T-cell (primary cell): ENCODE measurements at places on chromosomes 1 and 21. TPM values are rescaled to one million over a fixed set of nuclear protein-coding genes. Genes with fewer than 3 reads are reported as not detected.

Gene CR1
- total RNA-seq = 8.8 TPM

GRCh38 chr1:237921306-237921705, 30.6 kb upstream of the ZP4 start:
- H3K27me3 ChIP-seq = no peaks in the 10 kb centered on the region
- no peak overlapping the region for H3K4me3 ChIP-seq
- H3K27ac ChIP-seq = no peak overlapping the region

Gene MYOC
- total RNA-seq = not detected

DNA sequence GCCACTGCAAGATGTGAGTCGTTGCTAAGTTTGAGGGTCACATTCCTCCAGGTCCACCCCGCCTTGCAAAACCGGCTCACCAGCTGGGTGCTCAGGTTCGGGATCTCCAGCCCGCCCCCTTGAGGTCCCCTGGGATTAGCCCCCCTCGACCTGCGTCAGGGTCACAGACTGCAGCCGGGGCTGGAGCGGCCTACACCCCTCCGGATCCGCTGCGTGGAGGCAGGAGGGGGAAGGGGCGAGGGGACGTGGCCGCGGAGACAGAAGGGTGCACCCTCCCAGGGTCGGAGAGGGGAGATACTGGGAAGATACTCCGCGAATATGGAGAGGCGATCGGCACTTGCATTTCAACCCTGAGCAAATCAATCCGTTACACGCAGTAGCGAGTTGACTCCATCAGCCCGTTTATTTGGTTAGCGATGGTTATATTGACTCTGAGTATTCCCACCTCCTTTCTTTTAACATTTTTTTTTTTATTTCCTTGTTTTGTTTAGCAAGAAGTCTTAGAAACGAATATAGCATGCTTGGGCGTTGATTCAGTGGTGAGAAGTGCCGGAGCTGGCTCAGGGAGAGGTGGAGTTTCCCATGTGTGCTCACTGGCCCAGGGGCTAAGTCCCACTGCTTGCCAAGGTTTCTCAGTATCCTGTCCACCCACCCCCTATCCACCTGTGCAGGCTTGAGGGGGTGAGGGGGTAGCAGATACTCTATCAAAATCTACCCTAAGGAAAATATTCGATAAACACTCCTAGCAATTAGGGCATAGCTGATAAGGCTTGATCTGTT, 997 bp downstream of the IFNAR2 start:
- no peaks in the 10 kb centered on the region for H3K27me3 ChIP-seq
- H3K4me3 ChIP-seq = peak overlapping the region; percentile 89
- H3K27ac ChIP-seq = peak overlapping the region; percentile 61
- H3K36me3 ChIP-seq = peaks cover 15% of the 10 kb centered on the region

DNA sequence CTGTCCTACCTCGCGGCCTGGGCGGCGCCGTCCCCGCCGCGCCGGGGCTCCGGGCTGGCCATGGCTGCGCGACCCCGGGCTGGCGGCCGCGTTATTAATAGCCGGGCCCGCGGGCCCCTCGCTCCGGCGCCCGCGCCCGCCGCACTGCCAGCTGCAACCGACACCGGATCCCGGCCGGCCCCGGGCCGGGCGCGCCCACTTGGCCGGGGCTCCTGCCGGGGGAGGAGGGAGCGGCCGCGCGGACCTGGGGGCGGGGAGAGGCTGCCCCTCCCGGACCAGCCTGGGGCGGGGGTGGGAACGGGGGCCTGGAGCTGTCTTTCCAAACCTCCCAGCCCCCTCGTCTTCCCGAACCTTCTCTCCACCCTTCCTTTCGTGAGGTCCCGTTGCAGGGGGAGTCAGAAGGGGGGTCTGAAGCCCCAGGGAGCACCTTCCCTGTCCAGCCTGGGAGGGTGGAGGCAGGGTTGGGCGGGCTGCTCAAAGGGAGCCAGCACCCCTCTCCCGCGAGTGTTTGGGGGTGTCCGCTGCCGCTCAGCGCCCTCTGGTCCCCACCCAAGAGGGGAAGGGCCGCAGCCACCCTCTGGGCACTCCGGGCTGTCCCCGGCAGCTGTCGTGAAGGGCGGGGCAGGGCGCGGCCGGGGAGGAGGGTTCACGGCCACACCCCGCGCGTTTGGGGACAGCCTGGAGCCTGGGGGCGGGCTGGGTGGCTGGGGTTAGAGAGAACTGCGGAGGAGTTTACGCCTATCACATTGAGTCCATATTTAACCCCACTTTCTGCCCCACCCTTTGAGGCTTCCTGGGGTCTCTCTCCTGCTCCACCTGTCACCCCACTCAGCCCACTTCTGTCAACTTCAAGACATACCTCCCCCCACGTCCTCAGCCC, at the start of gene SYNC:
Gene SYNC (minus strand): TSS at position 172 of the 880 bp plus-strand sequence. CDS start 110 bp downstream, at position 62.
- no peaks in the 10 kb centered on the region for H3K4me1 ChIP-seq
- H3K4me3 ChIP-seq = peak within 1 kb of the TSS; percentile 53
- H3K27me3 ChIP-seq = peaks cover 57% of the 10 kb centered on the region
- no peaks in the 10 kb centered on the region for H3K36me3 ChIP-seq
- no peak within 1 kb of the TSS for H3K27ac ChIP-seq
- DNase-seq = no peak

DNA sequence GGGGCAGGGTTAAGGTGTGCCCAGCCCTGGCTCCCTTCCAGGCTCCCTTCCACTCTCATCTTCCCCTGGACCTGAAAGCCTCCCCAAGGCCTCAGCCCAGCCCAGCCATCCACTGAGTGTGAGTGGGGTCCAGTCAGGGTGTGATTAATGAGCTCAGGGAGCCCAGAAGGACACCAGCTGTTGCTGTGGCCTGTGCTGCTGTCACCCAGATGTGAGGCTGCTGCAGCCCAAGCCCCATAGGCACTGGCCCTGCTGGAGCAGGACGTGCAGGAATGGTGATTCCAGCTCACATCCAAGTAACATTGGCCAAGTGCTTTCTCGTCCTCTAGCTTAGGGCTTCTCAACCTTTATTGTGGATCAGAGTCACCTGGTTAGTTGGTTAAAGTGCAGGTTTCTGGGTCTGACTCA, 77.6 kb downstream of the EPHB2 start:
- H3K36me3 ChIP-seq = no peaks in the 10 kb centered on the region
- DNase-seq = no peak
- H3K27ac ChIP-seq = no peak overlapping the region
- H3K4me3 ChIP-seq = no peak overlapping the region
- no peaks in the 10 kb centered on the region for H3K4me1 ChIP-seq

DNA sequence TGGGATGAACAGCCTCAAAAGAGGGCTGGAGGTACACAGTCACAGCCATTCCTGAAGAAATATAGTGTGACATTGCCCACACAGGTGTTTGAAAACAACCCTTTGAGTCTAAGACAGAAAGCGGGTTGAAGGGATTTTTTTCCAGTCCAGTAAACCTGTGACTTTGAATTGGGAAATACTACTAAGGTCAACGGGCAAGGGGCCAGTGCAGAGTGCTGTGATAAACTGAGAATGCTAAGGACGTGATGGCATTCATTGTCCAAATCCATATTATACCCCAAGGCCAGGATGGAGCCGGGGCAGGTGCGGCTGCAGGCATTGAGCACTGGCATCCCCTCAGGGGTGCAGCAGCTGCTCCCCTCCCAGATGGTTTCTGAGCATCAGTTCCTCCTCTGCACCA, 36.6 kb downstream of the KIAA0040 start:
- no peak overlapping the region for H3K27ac ChIP-seq
- H3K4me1 ChIP-seq = peaks cover 8% of the 10 kb centered on the region
- H3K4me3 ChIP-seq = no peak overlapping the region
- peaks cover 2% of the 10 kb centered on the region for H3K27me3 ChIP-seq
- no peak for DNase-seq
- H3K36me3 ChIP-seq = no peaks in the 10 kb centered on the region

DNA sequence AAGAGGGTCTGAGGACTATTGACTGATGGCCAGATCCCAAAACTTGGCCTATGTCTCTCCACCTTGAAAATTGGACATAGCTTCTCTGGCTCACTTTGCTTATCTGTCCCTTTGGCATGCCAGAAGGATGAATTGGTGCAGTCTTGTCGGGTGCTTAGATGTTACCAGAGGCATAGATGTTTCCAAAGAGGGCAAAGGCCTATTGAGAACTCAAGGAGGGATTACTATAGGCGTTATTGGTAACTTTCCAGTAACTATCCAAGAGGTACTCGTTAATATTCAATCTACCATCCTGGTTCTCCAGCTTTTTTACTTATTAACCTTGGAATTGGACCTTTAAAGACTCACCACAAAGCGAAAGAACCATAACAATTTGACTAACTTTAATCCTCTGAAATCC, 368.3 kb upstream of the ESRRG start:
- H3K4me3 ChIP-seq = no peak overlapping the region
- no peak for DNase-seq
- no peaks in the 10 kb centered on the region for H3K4me1 ChIP-seq
- H3K27me3 ChIP-seq = no peaks in the 10 kb centered on the region
- H3K27ac ChIP-seq = no peak overlapping the region
- no peaks in the 10 kb centered on the region for H3K36me3 ChIP-seq

Gene KCNJ6
- total RNA-seq = not detected

DNA sequence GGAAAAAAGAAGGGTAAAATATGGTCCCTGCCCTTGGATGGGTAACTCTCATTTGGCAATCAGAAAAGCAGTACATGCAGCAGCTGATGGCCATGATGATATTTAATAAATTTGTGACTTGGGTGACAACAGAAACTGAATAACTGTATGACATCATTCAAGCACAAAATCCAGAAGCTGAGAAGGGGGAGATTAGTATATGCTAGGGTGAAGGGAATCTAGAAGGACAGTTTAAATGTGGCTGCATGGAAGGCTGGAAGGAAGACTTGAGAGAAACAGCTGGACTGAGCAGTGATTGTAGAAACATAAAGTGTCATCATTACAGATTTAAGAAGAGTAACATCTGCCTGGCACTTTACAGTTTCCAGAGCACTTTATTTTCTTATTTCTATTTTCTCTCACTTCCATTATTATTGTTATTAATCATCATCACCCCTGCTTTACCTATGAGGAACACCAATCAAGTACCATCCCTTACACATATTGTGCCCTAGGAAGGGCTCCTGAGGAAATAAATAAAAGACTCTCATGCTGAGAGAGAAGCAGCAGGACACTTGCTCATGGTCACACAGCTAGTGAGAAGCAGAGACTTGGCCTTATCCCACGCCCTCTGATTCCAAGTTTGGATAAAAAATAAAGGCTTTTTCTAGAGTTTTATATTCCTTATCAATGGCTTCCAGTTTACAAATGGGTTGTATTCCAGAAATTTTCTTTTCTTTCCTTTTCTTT, 207.2 kb downstream of the PBX1 start:
- no peak overlapping the region for H3K27ac ChIP-seq
- H3K4me3 ChIP-seq = no peak overlapping the region
- no peaks in the 10 kb centered on the region for H3K27me3 ChIP-seq
- H3K4me1 ChIP-seq = no peaks in the 10 kb centered on the region
- H3K36me3 ChIP-seq = no peaks in the 10 kb centered on the region
- no peak for DNase-seq

DNA sequence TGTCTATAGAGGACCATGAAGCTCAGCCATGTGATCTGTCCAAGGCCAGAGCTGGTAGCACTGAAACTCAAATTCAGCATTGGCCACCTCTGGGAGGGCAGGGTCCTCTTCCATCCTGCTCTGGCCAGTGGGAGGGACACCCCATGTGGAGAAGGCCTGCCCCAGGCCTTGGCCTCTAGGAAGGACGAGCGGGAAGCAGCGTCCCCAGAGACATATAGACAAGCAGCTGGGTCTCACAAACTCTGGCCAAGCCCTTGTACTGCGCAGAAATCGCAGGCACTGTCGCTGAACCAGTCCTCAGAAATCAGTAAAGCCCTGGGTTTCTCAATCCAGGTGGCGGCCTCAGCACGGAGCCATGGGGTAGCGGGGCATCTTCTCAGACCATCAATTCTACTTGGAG, 180.7 kb downstream of the HIVEP3 start:
- H3K36me3 ChIP-seq = no peaks in the 10 kb centered on the region
- no peak for DNase-seq
- H3K4me3 ChIP-seq = no peak overlapping the region

Gene RWDD3
- 22.5 TPM for total RNA-seq

DNA sequence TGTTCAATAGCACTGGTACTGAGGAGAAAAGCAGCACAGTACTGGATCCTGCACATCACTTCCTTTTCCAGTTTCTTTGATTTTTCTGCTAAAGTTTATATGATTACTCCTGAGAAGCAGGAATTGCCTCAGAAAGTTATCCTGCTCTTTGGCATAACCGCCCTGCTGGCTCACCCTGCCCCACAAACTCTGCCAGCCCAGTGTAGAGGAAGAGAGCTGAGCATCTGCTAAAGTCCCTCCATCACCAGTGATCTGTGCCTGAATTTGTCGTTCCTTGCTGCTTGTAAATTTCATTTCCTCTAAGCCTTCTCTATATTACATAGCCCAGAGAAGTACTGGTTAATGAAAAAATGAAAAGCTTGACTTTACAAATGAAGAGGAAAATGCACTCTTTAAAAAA, 87.0 kb upstream of the C1orf21 start:
- no peaks in the 10 kb centered on the region for H3K27me3 ChIP-seq
- no peaks in the 10 kb centered on the region for H3K4me1 ChIP-seq
- no peak overlapping the region for H3K27ac ChIP-seq
- no peak overlapping the region for H3K4me3 ChIP-seq

DNA sequence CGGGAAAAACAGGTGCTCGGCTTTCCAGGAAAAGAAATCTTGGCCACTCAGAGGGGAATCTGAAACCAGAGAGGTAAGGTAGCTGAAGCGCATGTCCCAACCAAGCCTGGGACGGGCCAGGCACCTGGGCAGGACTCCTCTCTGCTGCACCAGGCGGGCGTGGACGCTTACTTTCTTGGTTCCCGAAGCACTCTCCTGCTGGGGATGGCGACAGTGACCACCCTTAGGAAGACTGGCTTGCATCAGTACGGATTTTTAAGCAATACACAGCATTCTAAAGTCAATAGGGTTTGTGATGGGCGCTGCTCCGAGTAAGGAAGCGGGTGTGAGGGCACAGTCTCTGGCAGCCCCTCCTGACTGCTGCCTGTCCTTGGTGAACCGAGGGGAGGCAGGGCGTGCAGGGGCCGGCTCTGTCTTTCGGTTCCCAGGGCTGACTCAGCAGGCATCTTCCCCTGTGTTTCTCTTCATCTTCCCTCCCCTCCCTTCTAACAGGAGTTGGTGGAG, 74.9 kb upstream of the ANGPTL1 start:
- H3K36me3 ChIP-seq = no peaks in the 10 kb centered on the region
- no peak overlapping the region for H3K4me3 ChIP-seq
- DNase-seq = no peak
- H3K4me1 ChIP-seq = no peaks in the 10 kb centered on the region
- H3K27me3 ChIP-seq = no peaks in the 10 kb centered on the region

- no peaks in the 10 kb centered on the region for H3K4me1 ChIP-seq
- H3K27ac ChIP-seq = no peak overlapping the region
- DNase-seq = no peak
- no peak overlapping the region for H3K4me3 ChIP-seq
- no peaks in the 10 kb centered on the region for H3K36me3 ChIP-seq
Measured at GRCh38 chr1:29713857-29714256, 477.5 kb downstream of the PTPRU start.

Gene RIPK4
- total RNA-seq = 2.1 TPM

GRCh38 chr1:10917513-10918454, 94.7 kb upstream of the TARDBP start:
- H3K4me3 ChIP-seq = no peak overlapping the region
- no peaks in the 10 kb centered on the region for H3K36me3 ChIP-seq
- H3K27me3 ChIP-seq = no peaks in the 10 kb centered on the region
- H3K27ac ChIP-seq = no peak overlapping the region

- H3K27ac ChIP-seq = no peak overlapping the region
- H3K27me3 ChIP-seq = no peaks in the 10 kb centered on the region
- no peaks in the 10 kb centered on the region for H3K36me3 ChIP-seq
- no peak for DNase-seq
- no peaks in the 10 kb centered on the region for H3K4me1 ChIP-seq
- no peak overlapping the region for H3K4me3 ChIP-seq
Measured at GRCh38 chr1:73673971-73674370, 524.0 kb downstream of the LRRIQ3 start.

Gene PFKFB2
- 1.6 TPM for total RNA-seq
